ENCODE measurements at places on chromosomes 4 and X.

DNA sequence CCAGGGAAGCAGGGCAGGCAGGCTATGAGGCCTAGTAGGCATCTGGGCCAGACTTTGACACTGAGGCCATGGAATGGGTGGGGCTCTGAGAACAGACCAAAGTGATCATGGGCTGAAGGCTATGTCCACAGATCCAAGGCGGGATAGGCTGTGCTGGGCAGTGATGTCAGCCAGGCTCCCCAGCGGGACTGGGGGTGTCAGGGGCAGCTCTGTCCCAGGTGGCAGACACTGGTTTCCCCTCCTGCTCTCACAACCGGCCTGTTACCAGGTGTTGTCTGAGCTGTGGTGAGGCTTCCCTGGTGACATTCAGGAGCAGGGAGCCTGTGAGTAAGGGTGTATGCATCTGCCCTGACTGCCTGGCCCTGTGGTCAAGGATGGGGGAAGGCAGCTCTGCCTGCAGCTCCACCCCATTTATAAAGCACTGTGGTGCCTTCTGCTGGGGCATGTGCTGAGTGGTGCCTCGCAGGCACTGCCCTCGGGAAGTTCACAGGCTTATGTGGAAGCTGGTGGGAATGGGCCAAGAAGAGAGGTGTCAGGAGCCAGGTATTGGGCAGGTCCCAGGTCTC, 2.9 kb downstream of the IL9R start:
- DNase-seq: no peak

GRCh38 chr4:16537926-16538325, 311.7 kb upstream of the TAPT1 start:
- no peak for DNase-seq

DNA sequence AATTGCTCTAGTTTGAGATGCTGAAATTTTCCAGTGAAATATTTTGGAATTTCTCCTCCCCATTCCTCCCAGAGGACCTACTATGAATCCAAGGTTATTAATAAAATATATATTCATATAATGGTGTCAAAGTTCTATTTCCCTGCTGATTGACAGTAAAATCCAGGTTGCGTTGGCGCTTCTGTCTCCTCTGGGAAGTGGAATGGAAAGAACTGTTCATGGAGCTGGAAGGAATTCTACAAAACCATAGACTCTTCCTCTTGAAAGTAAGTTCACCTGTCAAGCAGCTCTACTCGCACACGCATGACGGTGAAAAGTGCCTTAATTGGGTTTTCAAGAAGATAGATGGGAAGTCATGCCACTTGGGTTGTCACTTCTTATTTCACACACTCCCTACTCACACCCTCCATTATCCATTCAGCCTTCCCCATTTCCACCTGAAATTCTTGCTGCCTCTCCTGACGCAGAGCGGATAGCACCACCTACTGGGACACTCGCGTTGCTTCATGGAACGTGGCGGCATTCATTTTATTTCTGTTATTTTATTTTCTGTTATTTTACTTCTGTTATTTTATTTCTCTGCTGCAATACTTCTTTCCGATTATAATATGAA, 351.6 kb downstream of the NLGN4X start:
- DNase-seq: no peak

DNA sequence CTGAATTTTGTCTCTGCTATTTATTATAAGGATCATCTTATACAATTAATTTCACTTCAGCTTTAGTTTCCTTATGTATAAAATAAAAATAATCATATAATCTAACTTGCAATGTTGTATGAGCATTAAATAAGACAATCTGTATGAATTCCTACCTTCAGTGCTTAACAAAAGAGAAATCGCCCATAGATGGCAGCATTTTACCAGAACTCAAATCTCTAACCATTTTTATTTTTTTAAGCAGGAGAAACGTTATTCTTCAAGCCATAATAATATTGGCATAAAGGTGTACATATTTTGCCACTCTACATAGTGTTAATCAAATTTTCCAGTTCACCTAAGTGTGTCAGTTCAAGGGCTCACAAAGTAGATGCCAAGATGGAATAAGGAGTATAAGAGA, 78.8 kb downstream of the TMEM47 start:
- DNase-seq: no peak

GRCh38 chr4:94519925-94520789, 68.4 kb downstream of the PDLIM5 start:
- DNase-seq: no peak

GRCh38 chrX:120309873-120310705, 1.2 kb downstream of the TMEM255A start:
- DNase-seq: no peak

GRCh38 chr4:77893451-77893850, 30.8 kb downstream of the MRPL1 start:
- no peak for DNase-seq

- DNase-seq: no peak
Measured at GRCh38 chr4:8818063-8818881, 53.4 kb downstream of the HMX1 start.

DNA sequence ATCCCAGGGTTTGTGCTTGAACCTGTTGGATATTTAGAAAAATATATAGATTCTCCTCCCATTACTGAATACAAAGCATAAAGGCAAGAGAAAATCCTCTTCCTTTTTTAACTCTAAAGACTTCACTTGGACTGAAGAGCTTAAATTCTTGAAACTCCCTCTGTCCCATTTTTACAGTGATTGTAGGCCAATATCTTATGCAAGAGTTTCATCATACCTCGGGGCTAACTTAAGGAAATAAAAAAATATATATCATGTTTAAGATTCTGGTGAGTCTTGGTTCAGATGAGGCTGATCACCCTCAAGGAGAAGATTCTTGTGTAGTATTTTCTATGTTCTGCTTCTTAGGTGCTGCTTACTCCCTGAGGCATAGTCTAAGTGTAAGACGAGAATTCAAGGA, 1449.6 kb downstream of the C4orf33 start:
- DNase-seq: no peak

GRCh38 chr4:3311489-3312171, 18.8 kb downstream of the RGS12 start:
- no peak for DNase-seq

DNA sequence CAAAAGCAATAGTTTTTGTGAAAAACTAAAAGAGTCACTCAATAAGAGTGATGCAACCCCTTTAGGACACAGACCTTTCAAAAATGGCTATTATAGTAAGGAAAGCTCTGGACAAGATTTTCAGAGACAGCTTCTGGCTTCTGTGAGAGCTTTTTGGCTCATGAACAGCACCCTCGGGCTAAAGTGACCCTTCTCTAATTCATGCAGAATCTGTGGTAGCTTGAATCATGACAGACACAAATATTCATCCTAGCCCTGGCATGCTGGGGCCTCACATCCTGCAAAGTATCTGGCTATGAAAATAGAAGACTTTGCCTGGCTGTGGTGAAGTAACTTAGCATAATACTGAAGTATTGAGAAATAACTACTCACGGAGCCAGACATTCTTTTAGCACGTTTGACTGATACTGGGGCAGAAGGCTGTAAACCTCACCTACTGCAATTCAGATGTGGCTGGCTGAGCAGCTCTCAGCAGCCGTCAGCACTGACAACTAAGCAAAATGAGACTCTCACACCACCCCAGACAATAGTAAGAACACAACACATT, 327.3 kb downstream of the MAPK10 start:
- DNase-seq: no peak

DNA sequence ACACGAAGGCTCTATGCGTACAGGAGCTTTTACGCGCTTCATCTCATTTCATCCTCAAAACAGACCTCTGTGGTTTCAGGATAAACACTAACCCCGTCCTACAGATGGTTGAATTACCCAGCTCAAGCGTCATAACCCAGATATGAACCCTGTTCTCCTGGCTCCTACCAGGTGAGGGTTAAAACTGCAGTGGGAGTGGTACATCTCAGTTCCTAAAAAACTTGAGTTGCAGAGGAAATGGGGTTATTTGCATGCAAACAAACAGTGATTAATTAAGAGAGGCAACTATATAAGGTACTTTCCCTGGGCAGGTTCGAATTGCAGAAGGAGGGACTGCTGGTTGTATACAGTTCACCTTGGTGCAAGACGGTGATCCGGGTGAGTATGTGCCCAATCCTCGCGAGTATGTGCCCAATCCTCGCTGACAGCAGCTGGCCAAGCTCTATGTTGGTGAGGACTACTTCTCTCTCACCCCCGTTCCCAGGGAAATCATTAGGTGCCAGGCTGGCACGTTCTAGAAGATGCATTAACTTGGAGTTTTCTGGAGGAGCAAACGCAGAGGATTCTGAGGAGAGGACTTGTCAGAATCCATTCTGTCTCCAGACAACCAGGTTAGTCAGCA, 72.6 kb downstream of the FHDC1 start:
- no peak for DNase-seq

DNA sequence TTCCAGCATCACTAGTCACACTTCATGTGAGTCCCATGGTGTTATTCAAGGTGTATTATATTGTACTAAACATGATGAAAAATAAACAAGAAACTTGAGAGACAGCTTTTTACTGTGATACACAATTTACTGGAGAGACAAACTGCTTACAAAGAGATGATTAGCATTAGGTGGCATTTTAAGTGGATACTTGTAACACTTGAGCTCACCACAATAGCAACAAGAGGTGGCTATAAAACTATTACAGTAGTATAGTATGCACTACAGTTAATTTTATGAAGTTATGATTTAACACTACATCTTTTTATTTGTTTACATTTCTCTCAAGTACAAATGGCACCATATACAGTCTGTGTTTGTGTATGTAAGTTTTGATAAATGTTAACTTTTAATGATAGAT, 246.6 kb downstream of the PARM1 start:
- DNase-seq: peak; percentile 40

- no peak for DNase-seq
Measured at GRCh38 chr4:37245391-37245954, 930 bp downstream of the NWD2 start.

GRCh38 chrX:125131164-125131563, 188.5 kb upstream of the TEX13C start:
- DNase-seq: no peak

DNA sequence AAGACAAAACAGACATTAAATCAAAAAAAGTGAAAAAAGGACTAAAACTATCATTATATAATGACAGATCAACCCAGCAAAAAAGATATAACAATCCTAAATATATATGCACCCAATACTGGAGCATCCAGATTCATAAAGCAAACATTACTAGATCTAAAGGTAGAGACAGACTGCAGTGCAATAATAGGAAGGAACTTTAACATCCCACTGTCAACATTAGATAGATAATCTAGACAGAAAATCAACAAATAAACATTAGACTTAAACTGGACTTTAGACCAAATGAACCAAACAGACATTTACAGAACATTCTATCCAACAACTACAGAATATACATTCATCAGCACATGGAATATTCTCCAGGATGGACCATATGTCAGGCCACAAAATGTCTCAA, 29.5 kb upstream of the RAB39B start:
- no peak for DNase-seq

DNA sequence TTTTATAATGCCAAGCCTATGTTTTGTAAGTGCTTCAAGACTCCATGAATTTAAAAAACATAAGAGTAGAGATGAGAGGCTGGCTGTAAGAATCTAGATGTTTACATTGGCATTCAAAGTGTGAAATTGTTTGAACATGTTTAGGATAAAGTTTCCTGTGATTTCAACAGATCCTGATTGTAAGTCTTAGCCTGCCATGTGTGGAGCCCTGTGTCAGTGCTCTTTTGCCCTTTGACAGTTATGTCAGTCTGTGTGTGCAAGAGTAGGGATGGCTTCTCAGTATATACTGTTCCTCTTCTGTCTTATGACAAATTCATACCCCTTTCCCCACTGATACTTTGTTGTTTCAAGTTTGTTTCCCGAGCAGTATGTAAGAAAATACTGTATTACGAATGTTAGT, 68.2 kb downstream of the USP9X start:
- DNase-seq: no peak

DNA sequence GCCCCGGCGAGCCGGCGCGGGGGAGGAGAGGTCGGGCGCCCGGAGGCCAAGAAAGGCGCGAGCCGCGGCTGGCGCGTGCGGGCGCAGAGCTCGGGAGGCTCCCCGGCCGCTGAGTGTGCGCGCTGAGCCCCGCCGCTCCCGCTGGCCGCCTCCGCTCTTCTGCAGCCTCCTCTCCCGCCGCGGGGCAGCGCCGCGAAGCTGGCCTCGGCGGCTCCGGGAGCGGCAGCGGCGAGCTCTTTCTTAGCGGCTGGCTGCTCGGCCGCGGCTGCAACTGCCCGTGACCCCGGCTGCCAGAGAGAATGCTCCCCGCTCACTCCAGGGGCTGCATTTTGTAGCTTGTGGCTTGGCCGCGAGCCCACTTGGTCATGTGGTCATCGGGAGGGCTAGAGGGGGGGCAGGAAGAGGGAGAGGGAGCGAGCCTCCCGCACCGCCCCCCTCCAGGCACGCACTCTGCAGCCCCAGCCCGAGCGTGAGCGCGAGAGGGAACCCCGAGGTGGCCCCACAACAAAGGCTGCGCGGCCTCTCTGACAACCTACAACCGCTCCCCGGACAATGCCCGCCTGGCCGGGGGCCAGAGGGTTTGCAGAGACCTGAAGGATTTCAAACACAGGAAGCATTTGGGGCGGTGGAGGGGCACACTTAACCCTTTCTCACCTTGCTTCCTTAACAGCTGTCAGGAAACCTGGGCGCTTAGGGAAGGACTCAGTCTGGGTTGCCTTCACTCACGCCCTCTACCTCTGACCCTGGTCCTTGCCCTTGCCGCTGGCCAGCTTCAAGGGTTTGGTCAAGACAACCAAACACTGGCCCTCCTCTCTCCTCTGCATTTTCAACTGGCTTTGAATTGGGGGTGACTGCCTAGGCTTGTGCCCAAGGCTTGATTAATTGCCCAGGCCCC, at the start of gene APLN:
APLN (minus strand) TSS at position 305 of the 895 bp plus-strand sequence. CDS start 326 bp downstream, outside the sequence.
- peak; percentile 46 for DNase-seq

GRCh38 chrX:2692221-2693112, 1.4 kb downstream of the CD99 start:
- no peak for DNase-seq

Measured in NCI-H345 (cell line).